ENCODE measurements at places on chromosomes 12 and 14.
A peak's percentile ranks its signal among the peaks of the same experiment; 100 is the strongest.

GRCh38 chr14:87613881-87614280 lies 379.1 kb downstream of the GALC start:
- DNase-seq: no peak

GRCh38 chr12:6303071-6303470 lies 7.4 kb upstream of the PLEKHG6 start:
- no peak for DNase-seq

- no peak for DNase-seq
Observed at GRCh38 chr14:33457617-33458016, 493.3 kb downstream of the EGLN3 start.

- DNase-seq: no peak
Observed at GRCh38 chr12:124844411-124845397, 19.0 kb downstream of the SCARB1 start.

DNA sequence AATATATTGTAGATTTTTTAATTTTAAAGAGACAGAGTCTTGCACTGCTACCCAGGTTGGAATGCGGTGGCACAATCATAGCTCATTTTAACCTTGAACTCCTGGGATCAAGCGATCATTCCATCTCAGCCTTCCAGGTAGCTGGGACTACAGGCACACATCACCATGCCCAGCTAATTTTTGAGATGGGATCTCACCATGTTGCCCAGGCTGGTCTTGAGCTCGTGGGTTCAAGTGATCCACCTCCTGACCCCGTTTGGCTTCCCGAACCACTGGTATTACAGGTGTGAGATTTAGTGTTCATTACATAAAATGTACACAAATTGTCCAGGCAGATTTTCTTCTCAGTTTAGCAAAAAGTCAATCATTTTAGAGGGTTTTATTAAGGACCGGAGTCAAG lies 13.6 kb downstream of the SNX6 start:
- DNase-seq: no peak

GRCh38 chr12:114011711-114012110 lies 45.6 kb upstream of the RBM19 start:
- DNase-seq: no peak

DNA sequence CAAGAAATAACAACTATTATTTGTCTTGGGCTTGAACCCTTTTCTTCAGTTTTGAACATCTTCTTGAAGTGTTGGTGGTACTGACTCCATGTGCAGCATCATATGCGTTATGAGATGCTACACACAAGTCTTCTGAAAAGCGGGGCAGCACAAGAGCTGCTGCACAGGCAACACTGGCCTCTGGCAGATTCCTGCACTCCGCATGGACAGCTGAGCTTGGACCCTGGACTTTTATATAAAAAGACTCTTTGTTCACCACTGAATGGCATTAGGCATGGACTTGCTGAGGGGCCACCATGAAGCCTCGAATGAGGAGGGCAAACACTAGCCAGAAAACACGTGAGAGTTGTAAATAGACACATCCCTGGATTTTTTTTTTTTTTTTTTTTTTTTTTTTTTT lies 210.8 kb upstream of the NPAS3 start:
- DNase-seq: no peak

- DNase-seq: no peak
Observed at GRCh38 chr14:31858868-31859267, 218.2 kb upstream of the ARHGAP5 start.

GRCh38 chr12:74105434-74105833 lies 432.2 kb upstream of the ATXN7L3B start:
- no peak for DNase-seq

DNA sequence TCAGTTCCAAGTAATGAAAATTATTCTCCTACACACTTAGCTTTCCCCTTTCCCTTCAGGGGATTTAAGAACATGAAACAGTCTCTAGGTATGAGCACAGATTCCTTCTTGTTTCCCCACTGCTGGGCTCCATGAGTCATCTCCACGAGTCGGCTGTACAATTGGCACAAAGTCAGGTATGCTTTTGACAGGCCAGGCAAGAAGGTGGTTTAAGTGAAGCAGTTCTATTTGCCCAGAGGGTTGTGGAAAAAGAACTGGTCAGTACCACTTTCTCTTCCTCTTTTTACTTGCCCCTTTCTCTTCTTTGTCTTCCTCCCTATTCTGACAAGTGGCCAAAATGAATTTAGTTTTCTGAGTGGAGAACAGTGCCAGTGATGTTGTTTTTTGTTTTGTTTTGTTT lies 16.3 kb downstream of the DYNC1H1 start:
- no peak for DNase-seq

- DNase-seq: no peak
Observed at GRCh38 chr12:32921397-32921796, 24.8 kb upstream of the PKP2 start.

GRCh38 chr14:80381807-80382363 lies 170.6 kb upstream of the DIO2 start:
- no peak for DNase-seq

DNA sequence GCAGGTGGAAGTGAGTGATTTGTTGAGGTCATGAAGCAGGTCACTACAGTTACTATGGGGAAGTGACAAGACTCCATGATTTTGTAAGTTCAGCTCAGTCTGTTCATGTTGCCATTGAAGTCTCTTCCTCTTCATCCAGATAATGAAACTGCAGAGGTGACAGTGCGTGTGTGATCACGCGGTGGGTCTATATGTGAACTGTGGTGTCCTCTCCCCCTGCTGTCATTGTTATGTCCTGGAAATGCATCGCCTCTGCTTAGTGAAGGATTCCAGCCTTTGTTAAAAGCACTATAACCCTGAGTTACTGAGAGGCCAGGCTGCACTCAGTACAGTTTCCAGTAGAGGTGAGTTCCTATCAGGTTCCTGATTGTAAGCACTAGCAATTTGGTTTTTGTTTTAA lies 216.2 kb upstream of the RMST start:
- DNase-seq: no peak

GRCh38 chr12:122789637-122790036 lies 15.3 kb downstream of the CCDC62 start:
- DNase-seq: no peak

- no peak for DNase-seq
Observed at GRCh38 chr14:54594537-54594936, 27.6 kb downstream of the SAMD4A start.

- DNase-seq: no peak
Observed at GRCh38 chr14:70988452-70988851, 81.2 kb downstream of the PCNX1 start.

GRCh38 chr12:2792671-2793500 lies 1.9 kb upstream of the FKBP4 start:
- no peak for DNase-seq

DNA sequence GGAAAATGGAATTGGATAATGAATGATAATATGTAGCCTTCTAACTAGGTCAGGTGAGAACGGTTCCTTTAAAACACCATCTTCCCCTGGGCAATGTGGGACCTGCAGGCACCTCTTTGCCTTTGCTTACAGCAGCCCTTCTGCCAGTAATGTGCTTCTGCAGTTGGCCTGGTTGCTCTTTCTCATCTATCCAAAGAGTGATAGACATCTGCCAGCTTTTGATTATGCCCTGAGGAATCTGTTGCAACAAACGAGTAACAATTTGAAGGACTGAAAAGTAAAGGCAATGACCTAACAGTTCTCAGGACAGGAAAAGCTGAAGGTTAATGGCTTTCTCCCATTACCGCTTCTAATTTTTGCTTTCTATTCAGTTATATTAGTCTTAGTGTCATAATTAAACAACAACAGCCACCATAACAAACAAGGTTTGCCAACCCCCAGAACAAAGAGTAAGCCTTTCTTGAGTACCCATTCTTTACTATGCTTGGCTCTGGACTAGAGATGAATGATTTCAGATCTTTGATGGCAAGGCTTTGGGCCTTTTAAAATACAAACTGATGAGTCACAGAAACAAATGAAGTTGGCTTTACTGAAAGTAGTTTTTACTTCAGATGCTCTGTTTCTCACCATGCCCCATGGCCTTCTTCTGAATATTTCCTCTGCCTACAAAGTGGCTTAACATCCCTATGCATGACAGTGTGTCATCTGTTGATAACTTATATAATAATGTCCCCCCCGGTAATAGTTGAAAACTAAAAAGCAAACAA lies 76.1 kb upstream of the KRR1 start:
- no peak for DNase-seq

- DNase-seq: no peak
Observed at GRCh38 chr14:74907744-74908143, 15.3 kb downstream of the RPS6KL1 start.

GRCh38 chr12:54389134-54389508 lies 4.6 kb upstream of the ZNF385A start:
- no peak for DNase-seq

GRCh38 chr14:30240018-30240417 lies 312.4 kb upstream of the PRKD1 start:
- no peak for DNase-seq

DNA sequence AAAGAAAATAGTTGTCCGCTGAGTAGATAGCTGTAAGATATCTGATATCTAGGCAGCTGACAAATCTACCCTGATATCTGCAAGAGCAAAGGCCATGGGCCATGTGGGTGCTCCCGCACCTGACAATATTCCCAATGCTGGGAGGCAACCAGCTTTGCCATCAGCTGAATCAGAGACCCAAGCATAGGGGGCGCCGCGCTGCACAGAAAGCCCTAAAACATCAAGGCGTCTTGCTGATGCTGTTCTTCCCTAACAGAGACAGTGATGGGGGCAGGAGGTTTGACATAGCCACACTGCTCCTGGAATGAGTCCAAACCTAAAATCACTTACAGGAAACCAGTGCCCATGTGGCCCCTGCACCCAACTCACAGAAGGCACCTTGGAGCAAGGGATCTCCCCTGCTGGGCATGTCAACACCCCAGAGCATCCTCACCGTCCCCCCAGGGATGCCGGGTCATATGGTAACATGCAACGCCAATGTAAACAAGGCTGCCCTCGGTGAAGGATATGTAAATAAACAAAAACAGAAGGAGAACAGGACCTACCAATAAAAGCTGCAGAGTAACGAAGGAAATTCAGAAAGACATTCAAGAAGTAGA lies 199.5 kb downstream of the TMEM132D start:
- DNase-seq: no peak

DNA sequence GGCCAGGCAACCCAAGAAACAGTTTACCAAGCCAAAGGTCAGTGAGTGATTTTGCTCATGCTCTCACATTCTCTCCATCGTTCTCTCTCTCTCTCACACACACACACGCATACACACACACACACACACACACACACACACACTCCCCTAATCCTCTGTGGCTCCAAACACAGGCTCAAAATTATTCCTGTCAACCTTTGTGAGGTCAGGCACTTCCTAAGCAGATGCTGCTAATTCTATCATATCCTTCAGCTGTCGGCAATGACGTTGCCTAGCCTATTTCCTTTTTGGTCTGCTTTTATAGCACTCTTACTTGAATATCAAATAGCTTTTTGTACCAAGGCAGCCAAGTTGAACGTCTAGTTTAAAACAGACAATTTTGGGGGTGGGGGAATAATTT lies 98.9 kb upstream of the EGLN3 start:
- DNase-seq: no peak

GRCh38 chr12:103269946-103270345 lies 225.8 kb downstream of the C12orf42 start:
- DNase-seq: no peak

DNA sequence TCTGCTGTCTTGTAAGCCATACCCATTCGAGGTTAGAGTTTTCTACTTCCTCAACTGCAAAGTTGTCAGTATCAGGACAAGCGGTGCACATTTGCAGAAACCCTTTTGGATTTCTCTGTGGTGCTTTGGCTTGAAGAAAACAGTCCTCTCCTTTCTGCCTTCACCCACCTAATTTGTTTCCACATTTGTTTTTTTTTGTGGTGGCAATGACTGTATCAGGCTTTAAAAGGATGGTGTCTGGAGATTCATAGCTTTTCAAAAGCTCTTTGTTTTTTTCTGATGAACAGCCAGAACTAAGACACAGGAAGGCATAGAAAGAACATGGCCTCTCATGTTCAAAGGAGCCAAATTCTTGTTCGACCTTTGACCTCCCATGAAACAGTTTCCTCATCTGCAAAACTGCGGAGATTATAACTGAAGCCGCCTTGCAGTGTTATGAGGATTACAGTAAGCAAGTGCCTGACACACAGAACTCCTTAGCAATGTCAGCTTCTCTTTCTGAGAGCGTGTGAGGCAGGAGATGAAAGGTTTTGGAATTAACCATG lies 270.6 kb upstream of the TBX3 start:
- DNase-seq: no peak

DNA sequence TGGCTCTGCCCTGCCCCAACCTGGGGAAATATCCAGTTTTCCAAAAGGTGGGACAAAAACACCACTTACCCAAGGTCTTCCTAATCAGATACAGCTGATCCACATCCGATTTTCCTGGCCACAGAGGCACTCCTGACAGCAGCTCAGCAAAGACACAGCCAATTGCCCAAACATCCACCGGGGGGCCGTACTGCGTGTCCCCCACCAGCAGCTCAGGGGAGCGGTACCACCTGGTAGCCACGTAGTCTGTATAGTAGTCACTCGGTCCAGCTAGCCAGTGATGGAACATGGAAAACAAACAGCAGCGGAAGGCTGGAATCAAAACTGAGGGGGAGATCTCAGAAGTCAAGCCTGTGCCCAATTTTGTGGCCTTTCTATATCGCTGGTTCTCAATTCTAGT lies 28.8 kb downstream of the DMAC2L start:
- DNase-seq: no peak

- no peak for DNase-seq
Observed at GRCh38 chr12:129966146-129966995, 62.5 kb upstream of the TMEM132D start.

GRCh38 chr14:90107789-90108188 lies 46.0 kb downstream of the KCNK13 start:
- no peak for DNase-seq

GRCh38 chr14:68630081-68630571 lies 162.7 kb downstream of the ZFP36L1 start:
- peak; percentile 8 for DNase-seq

- peak; percentile 73 for DNase-seq
Observed at GRCh38 chr12:58540480-58541299, 379.6 kb downstream of the LRIG3 start.

DNA sequence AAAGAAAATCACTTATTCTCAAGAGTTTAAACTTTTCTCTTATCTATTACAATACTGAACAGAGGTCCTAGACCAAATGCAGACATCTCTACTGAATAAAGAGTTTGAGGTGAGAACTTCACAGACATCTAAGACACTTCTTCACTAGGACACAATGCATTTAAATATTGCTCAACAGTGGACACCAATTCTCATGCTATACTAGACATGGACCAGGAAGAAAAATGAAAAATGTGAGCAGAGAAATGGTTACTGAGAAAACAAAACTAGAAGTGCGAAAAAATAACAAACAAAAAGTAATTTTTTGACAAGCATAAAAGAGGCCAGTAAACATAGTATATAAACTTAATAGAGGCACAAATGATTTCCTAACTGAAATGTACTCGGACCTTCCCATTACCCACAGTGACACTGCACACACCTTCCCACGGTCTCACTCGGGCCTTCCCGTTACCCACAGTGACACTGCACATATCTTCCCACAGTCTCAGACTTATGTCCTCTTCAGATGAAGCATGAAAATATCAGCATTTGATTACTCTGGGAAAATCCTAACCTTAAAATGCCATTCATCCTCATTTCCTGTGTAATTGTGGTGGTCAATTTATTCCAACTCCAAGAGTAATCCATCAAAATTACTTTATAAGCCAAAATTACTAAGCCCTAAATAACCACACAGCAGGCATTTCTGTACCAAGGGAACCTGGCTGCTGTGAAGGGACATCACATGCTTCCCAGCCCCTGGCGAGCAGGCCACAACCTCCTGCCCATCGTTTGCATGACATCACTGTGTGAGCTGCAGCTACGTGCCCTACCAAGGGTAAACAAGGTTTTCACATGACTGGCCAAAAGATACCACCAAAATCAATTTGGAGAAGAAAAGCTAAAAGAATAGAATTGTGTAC lies 6.4 kb downstream of the SLC15A4 start:
- DNase-seq: no peak

All from progenitor cell of endocrine pancreas (in vitro differentiated cells).